ENCODE measurements at places on chromosomes 3 and 15.

- no peak for DNase-seq
These were observed 236.4 kb upstream of the MRPL3 start for GRCh38 chr3:131739211-131739610.

- DNase-seq: peak; percentile 20
These were observed 28.5 kb downstream of the KLHDC8B start for GRCh38 chr3:49199900-49200281.

DNA sequence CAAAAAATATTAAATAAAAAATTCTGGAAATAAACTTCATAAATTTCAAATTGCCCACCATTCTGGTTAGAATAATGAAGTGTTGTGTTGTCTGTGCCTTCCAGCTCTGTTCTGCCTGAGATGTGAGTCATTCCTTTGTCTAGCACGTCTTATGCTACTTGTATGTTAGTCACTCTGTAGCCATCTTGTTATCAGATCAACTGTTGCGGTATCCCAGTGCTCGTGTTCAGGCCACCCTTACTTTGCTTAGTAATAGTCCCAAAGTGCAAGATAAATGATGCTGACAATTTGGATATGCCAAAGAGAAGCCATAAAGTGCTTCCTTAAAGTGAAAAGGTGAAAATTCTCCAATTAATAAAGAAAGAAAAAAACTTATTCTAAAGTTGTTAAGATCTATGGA is 527.5 kb downstream of the NAALADL2 start:
- peak; percentile 95 for DNase-seq

DNA sequence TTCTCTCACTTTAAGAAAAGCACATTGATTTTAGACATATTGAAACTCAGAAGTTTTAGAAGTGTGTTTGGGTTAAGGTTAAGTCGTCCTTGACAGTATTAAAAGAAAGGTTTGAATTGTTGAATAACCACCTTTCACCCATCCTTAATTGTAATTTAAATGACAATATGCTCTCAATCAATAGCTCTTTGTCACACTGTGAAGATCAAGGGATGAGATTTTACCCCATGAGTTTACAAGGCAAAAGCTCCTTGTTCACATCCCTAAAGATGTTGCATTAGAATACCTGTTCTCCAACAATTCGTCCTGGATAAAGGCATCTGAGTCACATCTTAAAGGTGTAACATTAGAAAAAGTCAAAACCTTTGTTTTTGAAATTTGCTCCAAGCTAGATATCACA is 220.4 kb upstream of the MDFIC2 start:
- no peak for DNase-seq

DNA sequence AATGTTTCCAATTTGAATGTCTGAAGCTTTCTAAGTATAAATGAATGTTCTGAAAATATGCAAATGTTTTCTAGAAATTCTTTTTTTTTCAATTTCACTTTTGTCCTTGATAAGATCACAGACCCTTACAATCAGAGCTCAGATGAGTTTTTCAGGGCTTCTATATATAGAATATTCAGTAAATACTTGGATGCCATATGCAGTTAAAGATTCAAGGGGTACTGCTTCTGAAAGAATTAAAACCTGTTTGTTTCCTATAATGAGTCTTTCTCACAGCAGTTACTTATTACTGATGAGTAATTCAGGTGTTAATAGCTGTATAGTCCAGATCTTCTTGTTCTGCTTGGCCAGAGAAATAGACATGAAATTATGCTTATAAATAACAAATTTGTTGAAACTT is 812.6 kb downstream of the ZPLD1 start:
- no peak for DNase-seq

- DNase-seq: peak; percentile 91
These were observed 43.1 kb upstream of the SLC25A36 start for GRCh38 chr3:140898340-140899180.

DNA sequence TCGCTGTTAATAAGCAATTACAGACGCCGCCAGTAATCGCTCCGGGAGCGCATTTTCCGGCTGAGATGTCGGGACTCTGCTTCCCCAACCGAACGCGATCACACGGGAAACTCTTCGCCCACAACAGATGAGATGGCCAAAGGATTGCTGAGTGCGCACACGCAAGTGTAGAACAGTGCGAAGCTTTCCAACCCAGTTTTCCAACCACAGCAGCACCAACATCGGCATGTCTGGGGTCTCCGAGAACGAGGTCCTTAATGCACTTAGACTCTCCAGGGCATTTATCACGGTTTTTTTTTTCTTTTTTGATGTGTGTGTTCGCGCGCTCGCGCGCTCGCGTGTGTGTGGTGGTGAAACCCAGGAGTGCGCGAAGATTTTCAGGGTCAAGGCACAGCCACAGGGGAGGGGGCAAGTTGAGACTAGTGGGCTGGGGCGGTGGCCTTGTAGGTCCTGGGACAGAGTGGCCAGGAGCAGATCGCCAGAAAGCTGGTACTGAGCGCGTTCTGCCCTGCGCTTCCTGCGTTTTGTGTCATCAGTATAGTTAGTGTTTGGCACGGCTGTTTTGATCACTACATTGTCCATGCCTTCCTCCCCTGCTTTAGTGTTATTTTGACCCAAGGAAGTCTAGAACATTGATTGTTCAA is 1.8 kb upstream of the EOMES start:
- no peak for DNase-seq
